ENCODE measurements at places on chromosomes 6 and 20.
A peak's percentile ranks its signal among the peaks of the same experiment; 100 is the strongest.

- DNase-seq = no peak
Measured at GRCh38 chr6:130324657-130325056, 41.2 kb upstream of the TMEM200A start.

- peak; percentile 21 for DNase-seq
Measured at GRCh38 chr6:33313105-33313708, 671 bp downstream of the TAPBP start.

DNA sequence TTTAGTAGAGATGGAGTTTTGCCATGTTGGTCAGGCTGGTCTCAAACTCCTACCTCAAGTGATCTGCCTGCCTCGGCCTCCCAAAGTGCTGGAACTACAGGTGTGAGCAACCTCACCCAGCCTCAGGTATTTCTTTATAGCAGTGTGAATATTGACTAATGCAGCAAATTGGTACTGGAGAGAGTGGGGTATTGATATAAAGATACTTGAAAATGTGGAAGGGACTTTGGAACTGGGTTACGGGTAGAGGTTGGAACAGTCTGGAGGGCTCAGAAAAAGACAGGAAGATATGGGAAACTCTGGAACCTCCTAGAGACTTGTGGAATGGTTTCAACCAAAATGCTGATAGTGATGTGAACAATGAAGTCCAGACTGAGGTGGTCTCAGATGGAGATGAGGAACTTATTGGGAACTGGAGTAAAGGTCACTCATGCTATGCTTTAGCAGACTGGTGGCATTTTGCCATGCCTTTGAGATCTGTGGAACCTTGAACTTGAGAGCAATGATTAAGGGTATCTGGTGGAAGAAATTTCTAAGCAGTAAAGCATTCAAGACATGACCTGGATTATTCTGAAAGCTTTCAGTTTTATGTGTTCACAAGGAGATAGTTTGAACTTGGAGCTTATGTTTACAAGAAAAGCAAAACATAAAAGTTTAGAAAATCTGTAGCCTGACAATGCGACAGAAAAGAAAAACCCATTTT is 127.2 kb downstream of the DTNBP1 start:
- DNase-seq = no peak

DNA sequence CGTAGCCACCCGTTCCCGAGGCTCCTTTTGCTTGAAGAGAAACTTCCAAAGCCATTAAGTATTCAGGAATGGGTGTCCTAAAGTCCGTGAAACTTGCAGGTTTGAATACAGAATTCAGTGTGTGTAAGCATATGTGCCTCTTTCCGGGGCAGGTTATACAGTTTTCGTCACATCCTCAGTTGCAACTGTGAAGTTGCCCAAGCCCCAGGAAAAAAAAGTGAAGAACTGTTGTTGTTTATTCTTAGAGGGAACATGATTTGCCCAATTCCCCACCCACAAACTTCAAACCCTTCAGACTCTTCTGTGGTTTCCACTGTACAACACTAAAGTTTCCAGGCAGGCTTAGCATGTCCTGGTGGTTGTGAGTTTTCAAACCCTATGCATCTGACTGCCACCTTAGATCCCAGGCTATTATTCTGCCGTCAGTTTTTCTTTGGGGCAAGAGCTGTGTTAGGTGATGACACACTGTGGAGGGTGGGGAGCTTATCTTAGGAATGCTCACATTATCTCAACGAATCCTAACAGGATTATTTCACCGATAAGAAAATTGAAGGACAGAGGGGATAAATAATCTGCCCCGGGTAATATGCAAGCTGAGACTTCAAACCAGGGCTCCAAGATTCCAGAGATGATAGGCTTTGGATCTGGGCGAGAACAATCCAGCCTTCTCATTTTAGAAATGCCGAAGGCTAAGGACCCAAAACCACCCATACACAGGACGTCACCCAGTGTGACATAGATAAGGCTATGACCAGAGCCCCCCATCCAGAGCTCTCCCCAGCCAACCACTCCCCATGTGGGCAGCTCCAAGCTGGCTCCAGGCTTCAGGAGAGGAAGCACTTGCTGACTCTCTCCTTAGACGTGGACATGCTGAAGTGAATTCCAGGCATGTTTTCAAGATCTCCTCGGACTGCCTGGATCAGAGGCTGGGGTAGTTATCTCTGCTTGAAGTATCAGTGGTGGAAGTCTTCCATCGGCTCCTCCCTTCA is 81.7 kb upstream of the AFDN start:
- no peak for DNase-seq

DNA sequence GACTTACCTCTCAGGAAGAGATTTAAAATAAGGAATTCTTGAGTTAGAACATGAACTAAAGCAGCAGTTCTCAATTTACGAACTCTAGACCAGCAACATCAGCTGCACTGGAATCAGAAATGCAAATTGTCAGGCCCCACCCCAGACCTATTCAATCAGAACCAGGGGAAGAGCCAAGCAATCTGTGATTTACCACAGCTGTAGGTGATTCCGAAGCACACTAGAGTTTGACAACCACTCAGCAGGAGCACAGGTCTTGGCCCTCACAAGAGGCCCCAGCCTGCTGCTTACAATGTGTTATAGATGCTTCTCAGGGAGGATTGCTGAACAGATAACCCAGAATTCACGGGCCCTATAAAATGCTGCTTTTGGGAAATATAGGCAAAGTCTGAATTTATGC is 279.2 kb downstream of the PTPRK start:
- no peak for DNase-seq

GRCh38 chr6:136502786-136503185 is 47.4 kb downstream of the MAP7 start:
- no peak for DNase-seq

- no peak for DNase-seq
Measured at GRCh38 chr6:70281923-70282311, 21.0 kb downstream of the COL9A1 start.

DNA sequence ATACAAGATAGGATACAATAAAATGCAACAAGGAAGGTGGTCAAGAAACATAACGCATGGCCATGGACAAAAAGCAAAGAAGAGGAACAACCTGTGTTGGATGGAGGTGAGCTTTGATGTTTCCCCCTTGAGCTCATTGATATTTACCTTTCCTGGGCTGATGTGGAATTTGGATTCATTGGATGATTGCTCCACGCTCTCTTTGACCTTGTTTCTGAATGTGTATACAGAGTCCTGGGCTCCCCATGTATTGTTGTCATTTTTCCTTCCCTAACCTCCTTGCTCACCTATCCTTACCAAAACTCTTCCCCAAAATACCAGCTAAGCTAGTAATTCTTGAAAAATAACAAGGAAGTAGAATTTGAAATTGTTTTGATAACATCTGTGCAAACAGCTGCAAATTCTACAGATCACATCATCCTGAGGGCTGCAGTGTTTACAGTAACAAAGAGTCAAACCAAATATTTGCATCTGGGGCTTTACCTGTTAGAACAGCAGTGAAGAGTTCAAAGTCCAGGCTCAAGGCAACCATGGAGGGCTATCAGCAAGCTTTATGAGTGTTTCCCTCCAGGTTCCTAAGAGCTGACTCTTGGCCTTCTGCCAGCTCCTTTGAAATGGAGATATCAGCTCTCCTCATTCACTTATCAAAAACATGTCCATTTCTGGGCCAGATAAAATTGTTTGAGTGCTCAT is 214.3 kb upstream of the MARCKS start:
- DNase-seq = peak; percentile 59

- no peak for DNase-seq
Measured at GRCh38 chr6:149425224-149425623, 25.2 kb downstream of the SUMO4 start.

GRCh38 chr6:89583559-89583958 is 55.0 kb downstream of the LYRM2 start:
- DNase-seq = peak; percentile 12

GRCh38 chr6:18412644-18413043 is 25.5 kb downstream of the RNF144B start:
- no peak for DNase-seq

GRCh38 chr6:56046576-56046975 is 171.2 kb upstream of the BMP5 start:
- no peak for DNase-seq

DNA sequence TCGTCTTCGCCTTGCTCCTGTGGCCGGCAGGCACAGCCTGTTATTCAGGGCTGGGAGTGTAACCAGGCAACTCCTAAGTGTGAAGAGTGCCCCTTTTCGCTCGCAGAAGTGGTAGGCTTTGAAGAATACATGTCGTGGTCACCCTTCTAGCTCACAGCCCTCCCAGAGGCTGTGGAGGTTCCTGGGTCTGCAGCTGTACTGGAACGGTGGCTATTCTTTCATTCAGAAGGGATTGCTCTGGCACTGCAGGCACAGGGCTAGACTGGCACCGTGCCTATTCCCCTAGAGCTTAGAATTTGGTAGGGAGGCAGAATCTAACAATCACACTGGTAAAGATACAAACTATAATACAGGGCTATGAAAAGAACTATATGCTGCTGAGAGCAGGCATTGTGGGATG is 1.1 kb upstream of the SRSF12 start:
- DNase-seq = no peak

- no peak for DNase-seq
Measured at GRCh38 chr6:73878403-73878802, 182.4 kb downstream of the CD109 start.

GRCh38 chr6:154506991-154507898 is 3.2 kb downstream of the CNKSR3 start:
- DNase-seq = no peak

GRCh38 chr6:168292826-168293225 is 26.8 kb downstream of the DACT2 start:
- no peak for DNase-seq

DNA sequence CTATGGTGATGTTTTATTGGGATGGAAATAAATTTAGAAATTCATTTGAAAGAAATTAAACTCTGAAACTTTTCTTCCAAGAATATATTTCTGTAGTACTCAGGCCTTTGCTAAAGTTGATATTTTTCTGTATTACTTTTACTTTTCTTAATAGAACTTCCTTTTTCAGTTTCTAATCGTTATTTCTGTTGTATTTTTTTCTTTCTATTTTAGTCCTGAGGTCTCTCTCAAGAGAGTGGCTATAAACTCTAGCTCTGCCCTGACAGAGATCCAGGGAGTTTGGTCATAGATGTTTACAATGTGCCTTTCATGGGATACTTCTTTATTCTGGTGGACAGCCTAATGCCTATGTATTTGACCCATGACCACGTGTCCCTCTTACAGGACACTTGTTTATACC is 51.0 kb downstream of the OR2B6 start:
- DNase-seq = no peak

DNA sequence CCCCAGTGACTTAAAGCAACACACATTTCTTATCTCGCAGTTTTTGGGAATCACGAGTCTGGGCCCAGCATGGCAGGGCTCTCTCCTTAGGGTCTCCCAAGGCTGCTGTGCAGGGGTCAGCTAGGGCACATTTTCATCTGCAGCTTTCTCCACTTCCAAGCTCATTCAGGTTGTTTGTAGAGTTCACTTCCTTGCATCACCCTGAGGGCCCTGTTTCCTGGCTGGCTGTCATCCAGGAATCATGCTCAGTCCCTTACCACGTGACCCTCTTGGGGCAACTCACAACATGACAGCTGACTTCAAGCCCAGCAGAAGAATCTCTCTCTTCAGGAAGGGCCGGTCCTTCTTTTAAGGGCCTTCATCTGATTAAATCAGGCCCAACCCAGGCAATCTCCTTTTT is 21.3 kb downstream of the SNAP25 start:
- DNase-seq = peak; percentile 72

- DNase-seq = peak; percentile 31
Measured at GRCh38 chr6:53066077-53066417, 843 bp downstream of the FBXO9 start.

DNA sequence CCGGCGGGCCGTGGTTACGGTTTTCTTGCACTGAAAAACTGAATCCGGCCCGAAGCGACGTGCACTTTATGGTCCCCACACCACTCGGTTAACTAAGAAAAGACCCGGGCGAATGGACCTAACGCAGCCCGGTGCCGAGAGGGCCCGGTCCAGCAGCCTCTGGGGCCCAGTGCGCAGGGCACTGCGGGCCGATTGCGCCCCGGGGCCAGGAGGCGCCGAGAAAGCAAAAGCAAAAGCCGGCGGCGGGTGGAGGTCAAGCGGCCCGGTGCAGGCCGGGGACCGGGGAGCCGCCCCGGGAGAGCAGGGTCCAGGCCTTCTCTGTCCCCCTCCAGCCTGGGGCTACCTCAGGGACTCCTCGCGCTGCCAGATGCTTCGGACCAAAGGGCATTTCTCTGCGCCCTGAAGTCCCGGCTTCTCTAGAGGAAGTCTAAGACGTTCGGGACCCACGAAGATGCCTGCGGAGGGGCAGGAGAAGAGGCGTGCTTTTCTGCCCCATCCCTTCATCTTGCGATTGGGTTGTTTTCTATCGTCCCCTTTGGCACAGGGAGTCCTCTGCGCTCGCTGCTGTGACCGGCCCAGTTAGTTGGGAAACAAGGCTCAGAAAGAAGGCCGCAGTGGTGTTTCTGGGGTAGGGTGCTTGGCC is 4.4 kb downstream of the FOXF2 start:
- no peak for DNase-seq

DNA sequence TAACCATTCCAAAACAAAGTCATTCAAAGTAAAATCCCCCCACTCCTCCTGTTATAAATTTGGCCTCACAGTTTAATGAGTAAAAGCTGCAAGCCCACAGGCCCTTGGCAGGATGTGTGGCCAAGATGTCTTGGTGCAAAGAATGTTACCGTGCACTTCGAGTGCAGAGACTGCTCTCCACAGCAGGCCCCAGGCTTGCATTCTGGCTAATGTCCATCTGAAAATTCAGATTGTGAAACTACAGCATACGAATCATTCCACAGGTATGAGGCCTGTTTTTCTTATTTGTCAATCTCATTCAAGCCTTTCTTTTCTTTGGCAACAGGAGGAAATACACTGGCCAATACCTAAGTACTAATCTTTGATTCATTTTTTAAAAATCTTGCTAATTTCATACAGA is 7.1 kb downstream of the RPS6KA2 start:
- DNase-seq = no peak

DNA sequence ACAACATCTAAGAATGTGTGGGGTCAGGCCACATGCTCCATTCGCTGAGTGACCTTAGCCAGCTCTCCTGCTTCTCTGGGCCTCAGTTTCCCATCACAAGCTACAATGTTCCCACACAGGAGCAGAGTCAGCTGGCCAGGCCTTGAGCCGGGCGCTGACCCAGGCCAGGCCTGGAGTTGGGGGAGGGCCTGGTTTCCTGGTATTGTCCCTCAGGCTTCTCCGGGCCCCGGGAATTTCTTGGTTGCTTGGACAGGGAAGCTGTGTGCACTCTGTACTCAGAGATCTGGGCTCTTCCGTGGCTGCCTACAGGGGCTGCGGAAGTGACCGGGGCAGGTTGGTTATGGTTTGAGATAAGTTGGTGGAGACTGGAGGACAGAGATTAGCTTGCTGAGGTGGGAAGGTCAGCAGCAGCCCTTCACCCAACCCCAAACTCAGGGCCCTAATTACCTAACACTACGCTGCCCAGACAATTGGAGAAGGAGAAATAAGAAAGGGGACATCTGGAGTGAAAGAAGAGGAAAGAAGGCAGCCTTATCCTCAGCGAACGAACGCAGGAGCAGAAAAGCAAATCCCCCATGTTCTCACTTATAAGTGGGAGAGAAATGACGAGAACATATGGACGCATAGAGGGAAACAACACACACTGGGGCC is 6.2 kb downstream of the TGM2 start:
- DNase-seq = no peak

GRCh38 chr20:1174787-1175186 is 10.0 kb downstream of the TMEM74B start:
- no peak for DNase-seq

DNA sequence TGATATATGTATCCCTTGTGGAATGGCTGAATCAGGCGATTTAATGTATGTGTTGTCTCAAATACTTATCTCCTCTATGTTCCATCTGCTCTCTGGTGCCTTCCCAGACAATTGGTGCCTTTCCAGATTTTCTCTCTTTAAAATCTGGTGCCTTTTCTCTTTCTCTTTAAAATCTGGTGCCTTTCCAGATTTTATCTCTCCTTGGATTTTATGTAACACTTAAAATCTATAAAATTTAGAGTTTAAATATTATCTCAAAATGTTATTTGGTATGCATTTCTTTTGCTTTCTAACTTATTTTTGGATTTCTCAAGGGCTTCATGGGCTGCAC is 116.3 kb downstream of the KIF13A start:
- peak; percentile 32 for DNase-seq
